ENCODE measurements at places on chromosomes 5 and 9. TPM values are rescaled to one million over a fixed set of nuclear protein-coding genes. Genes with fewer than 3 reads are reported as not detected.

CDK5RAP2 gene
- total RNA-seq: 48.7 TPM

NDUFAF2 gene
- total RNA-seq: 23.4 TPM

TAF11L7 gene
- total RNA-seq: not detected

ADCY2 gene
- not detected for total RNA-seq

FAM78A gene
- total RNA-seq: 1.0 TPM

LOX gene
- 75.8 TPM for total RNA-seq

PPP3R2 gene
- total RNA-seq: not detected
